ENCODE measurements at places on chromosomes 7 and 10.

DNA sequence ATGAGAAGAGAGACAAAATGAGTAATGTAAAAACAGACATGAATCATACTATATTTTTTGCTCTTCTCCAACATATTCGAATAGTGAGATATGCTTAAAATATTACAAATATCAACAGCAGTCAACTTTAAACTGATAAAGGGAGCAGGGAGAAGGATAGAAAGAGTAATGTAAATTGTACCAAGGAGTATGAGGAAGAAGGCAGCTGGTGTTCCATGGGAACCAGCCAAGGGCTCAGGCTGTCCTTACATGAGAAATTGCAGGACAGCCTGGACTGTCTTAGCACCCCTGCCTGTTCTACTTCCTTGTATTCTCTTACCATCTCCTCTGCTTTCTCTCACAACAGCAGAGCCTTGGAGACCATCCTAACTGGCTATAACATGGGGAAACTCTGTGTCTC, 128.7 kb downstream of the TSPAN12 start:
- DNase-seq, result no peak

- no peak for DNase-seq
These were observed 1163.4 kb upstream of the AUTS2 start for GRCh38 chr7:68434857-68435256.

GRCh38 chr10:89683883-89684282, 17.5 kb upstream of the KIF20B start:
- DNase-seq, result no peak

- no peak for DNase-seq
These were observed 1.1 kb upstream of the TFAM start for GRCh38 chr10:58384095-58384494.
